ENCODE measurements at places on chromosomes 6 and 20. TPM values are rescaled to one million over a fixed set of nuclear protein-coding genes. Genes with fewer than 3 reads are reported as not detected.

CCR6 gene
- 1.2 TPM for total RNA-seq

DNA sequence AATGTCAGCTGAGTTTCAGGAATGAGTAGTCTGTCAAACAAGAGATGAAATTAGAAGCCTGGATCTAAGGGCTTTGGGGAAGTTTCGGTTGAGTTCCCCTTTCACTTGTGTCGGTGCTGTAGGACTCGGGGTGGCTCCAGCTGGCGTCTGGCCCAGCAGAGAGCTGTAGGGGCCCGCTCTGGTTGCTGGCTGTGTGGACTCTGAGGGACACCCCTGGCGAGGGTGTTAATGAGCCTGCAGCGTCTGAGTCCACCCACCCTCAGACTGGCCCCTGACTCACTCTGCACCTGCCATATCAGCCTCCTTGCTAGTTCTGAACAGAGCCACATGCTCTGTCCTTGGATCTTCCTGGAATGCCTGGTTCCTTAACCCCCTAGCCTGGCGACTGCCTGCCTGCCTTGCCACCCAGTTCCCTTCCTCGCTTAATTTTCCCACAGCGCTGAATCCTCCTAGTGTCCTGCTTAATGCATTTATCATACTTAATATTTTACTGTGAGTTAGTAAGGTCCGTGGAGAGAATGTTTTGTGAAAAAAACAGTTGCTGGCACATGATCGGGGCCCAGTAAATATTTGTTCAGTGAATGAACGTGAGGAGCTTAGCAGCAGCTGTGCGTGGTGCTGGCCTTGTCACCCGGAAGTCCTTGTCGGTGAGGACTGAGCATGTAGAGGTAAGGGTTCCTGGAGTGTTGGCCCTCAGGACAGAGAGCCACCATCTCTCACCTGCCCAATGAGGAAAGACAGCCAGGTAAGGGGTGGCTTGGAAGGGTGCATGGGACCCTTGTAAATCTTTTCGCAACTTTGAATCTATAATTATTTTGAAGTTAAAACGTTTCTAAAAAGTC lies 1.6 kb downstream of the DNAJC5 start:
- no peak for DNase-seq

TAAR2 gene
- not detected for total RNA-seq

C6orf141 gene
- total RNA-seq = 14.2 TPM

- no peak for DNase-seq
Observed at GRCh38 chr6:142985281-142985680, 40.3 kb upstream of the HIVEP2 start.

TAF8 gene
- 35.6 TPM for total RNA-seq

DNA sequence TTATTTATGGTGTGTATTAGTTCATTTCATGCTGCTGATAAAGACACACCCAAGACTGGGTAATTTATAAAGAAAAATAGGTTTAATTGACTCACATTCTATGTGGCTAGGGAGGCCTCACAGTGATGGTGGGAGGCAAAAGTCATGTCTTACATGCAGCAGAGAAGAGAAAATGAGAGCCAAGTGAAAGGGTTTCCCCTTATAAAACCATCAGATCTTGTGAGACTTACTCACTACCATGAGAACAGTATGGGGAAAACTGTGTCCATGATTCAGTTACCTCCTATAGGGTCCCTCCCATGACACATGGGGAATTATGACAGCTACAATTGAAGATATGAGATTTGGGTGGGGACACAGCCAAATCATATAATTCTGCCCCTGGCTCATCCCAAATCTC lies 150.0 kb upstream of the AHI1 start:
- no peak for DNase-seq

RAET1G gene
- 4.9 TPM for total RNA-seq

TBX18 gene
- total RNA-seq = 9.8 TPM

FAM184A gene
- total RNA-seq = 3.4 TPM

DNA sequence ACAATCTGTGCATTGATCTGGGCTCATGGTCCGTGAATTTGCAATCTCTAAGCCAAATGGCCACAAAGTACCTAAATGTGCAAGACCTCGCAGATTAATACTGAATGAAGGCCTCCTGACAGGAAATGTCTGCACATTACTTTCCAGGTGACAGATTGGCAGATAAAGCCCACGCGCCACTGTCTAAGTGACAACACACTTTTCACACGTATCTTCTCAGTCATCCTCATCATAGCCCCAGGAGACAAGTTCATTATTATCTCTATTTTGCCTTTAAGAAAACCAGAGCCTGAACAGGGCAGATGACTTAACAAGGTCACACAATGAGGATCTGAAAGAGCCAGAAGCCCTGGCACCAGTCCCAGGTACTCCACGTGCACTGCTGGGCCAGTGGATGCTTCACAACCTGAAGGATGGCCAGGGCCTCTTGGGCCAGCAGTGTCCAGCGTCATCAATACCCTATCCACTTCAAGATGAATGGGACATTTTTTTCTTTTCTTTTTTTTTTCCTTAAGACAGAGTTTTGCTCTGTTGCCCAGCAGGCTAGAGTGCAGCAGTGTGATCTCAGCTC lies 266.3 kb downstream of the PTPRT start:
- no peak for DNase-seq

DNA sequence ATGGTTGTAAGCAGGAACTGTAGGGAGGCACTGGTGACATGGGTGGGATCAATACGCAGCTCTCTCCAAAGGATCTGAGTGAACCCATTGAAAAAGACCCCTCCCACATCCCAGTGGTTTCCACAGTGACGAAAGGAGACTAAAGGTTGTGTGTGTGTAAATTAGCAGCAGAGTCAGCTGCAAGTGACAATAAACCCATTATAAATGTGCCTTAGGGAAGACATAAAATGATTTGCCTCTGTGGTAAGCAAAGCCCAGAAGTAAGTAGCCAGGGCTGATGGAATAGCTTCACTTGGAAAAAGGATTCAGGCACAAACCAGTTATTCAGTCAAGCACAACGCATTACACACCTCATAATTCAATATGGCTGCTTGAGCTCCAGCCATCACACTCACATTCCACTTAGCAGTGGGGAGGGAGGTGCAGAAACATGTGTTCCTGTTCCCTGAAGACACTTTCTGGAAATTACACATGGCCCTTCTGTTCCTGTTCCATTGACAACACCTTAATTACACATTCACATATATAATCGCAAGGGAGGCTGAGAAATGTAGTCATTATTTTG lies 231.4 kb downstream of the PREX1 start:
- DNase-seq = no peak

POPDC3 gene
- not detected for total RNA-seq

DNA sequence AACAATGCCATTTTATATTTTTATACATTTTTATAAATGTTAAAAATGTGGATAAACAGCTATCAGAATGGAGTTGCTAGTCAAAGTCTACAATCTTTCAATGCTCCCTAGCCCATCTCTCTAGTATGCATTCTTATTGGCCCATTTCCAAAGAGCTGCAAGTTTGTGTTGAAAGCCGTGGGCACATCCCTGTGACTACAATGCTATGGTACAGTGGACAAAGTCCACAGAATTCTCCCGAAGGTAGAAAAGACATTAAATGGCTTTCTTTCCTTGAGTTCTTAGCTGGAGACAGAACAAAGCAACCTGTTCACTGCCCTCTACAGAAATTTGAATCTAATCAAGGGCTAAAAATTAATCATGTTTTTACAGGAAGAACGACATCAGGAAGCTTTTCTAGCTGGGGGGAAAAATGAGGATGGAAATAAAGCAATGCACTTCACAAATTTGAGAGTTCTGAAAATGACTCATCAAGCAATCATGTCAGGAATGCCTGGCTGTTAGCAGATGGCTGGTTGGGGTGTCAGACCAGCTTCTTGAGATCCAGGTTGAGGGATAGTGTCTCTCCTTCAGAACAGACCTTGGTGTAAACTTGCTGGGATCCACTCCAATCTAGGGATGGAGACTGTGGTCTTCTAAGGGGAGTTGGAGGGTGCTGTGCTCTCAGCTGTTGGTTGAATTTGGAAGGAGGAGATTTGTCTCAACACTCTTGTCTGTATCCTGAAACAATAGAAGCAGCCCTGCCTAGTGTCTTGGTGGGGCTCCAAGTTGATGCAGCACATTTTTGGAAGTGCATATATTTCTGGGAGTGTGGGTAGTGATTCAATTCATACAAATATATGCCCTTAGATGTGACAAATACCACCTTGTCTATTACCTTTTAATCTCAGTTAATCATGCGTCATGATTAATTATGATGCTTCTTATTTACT lies 143.4 kb upstream of the PHACTR1 start:
- DNase-seq = no peak

C20orf141 gene
- not detected for total RNA-seq

- DNase-seq = peak; percentile 77
Observed at GRCh38 chr6:14134211-14134910, 16.8 kb downstream of the CD83 start.

GRCh38 chr6:100461278-100461916 lies 3.3 kb downstream of the SIM1 start:
- no peak for DNase-seq

- DNase-seq = no peak
Observed at GRCh38 chr20:36754656-36755222, 8.8 kb upstream of the NDRG3 start.

TFAP2B gene
- 0.25 TPM for total RNA-seq
